ENCODE measurements at places on chromosomes 3 and 15. TPM values are rescaled to one million over a fixed set of nuclear protein-coding genes. Genes with fewer than 3 reads are reported as not detected.

The MAGEL2 gene
- total RNA-seq, result 1.7 TPM

The FGD5 gene
- 2.7 TPM for total RNA-seq

The C3orf49 gene
- total RNA-seq, result not detected

The HIGD2B gene
- 0.47 TPM for total RNA-seq

The LRRC3B gene
- 51.3 TPM for total RNA-seq

The ITIH1 gene
- 0.94 TPM for total RNA-seq

The GOLGA6A gene
- not detected for total RNA-seq

The THRB gene
- 44.5 TPM for total RNA-seq

The CA12 gene
- 8.7 TPM for total RNA-seq

The ATP13A5 gene
- under 0.01 TPM for total RNA-seq

The DZIP1L gene
- 9.2 TPM for total RNA-seq

The C15orf62 gene
- not detected for total RNA-seq

The SLC9C1 gene
- total RNA-seq, result under 0.01 TPM

The EIF4E3 gene
- 20.9 TPM for total RNA-seq

The RBP2 gene
- total RNA-seq, result not detected

The TM4SF18 gene
- 5.6 TPM for total RNA-seq

The SNX22 gene
- 14.5 TPM for total RNA-seq

The CYP8B1 gene
- not detected for total RNA-seq

The SAMMSON gene
- total RNA-seq, result 0.47 TPM

The NIPA2 gene
- 47.6 TPM for total RNA-seq

The PRR23C gene
- total RNA-seq, result not detected

The CPNE9 gene
- 0.31 TPM for total RNA-seq

The CSTA gene
- total RNA-seq, result not detected

The HRG gene
- total RNA-seq, result not detected

The PLXNA1 gene
- total RNA-seq, result 47.7 TPM

The C3orf20 gene
- 0.16 TPM for total RNA-seq

The ABHD14A gene
- 20.6 TPM for total RNA-seq

The ISL2 gene
- not detected for total RNA-seq

The PHLDB2 gene
- total RNA-seq, result 13.6 TPM

The PLA2G4F gene
- not detected for total RNA-seq

The SH2D7 gene
- total RNA-seq, result not detected

The SLC49A4 gene
- total RNA-seq, result 32.1 TPM

The GOLGA8M gene
- total RNA-seq, result not detected

The OPA1 gene
- 133 TPM for total RNA-seq

The RYR3 gene
- total RNA-seq, result 15.4 TPM

The OXTR gene
- 0.94 TPM for total RNA-seq

The ZNF620 gene
- 13.6 TPM for total RNA-seq

The ADAMTS17 gene
- total RNA-seq, result 5.1 TPM

The PPARG gene
- 0.94 TPM for total RNA-seq

The ZFYVE19 gene
- 21.8 TPM for total RNA-seq

The CD86 gene
- total RNA-seq, result 1.7 TPM

The FMN1 gene
- total RNA-seq, result 3.9 TPM

The CACNA1D gene
- 14.0 TPM for total RNA-seq

The COMMD2 gene
- total RNA-seq, result 126 TPM

The CCR9 gene
- total RNA-seq, result 0.16 TPM

The POLR2H gene
- total RNA-seq, result 27.6 TPM

The HES1 gene
- total RNA-seq, result 13.6 TPM

The PPP2R3A gene
- total RNA-seq, result 37.9 TPM

The CACNA2D2 gene
- total RNA-seq, result 2.2 TPM

The RLBP1 gene
- total RNA-seq, result 2.3 TPM

The FBXO40 gene
- 0.31 TPM for total RNA-seq

The CASR gene
- total RNA-seq, result not detected

The SNAPC5 gene
- 10.1 TPM for total RNA-seq

The AGBL1 gene
- 0.47 TPM for total RNA-seq

The LRRC31 gene
- not detected for total RNA-seq

The ACSBG1 gene
- total RNA-seq, result 5.0 TPM

The BOC gene
- total RNA-seq, result 11.2 TPM
